ENCODE measurements at places on chromosomes 11 and 22.

DNA sequence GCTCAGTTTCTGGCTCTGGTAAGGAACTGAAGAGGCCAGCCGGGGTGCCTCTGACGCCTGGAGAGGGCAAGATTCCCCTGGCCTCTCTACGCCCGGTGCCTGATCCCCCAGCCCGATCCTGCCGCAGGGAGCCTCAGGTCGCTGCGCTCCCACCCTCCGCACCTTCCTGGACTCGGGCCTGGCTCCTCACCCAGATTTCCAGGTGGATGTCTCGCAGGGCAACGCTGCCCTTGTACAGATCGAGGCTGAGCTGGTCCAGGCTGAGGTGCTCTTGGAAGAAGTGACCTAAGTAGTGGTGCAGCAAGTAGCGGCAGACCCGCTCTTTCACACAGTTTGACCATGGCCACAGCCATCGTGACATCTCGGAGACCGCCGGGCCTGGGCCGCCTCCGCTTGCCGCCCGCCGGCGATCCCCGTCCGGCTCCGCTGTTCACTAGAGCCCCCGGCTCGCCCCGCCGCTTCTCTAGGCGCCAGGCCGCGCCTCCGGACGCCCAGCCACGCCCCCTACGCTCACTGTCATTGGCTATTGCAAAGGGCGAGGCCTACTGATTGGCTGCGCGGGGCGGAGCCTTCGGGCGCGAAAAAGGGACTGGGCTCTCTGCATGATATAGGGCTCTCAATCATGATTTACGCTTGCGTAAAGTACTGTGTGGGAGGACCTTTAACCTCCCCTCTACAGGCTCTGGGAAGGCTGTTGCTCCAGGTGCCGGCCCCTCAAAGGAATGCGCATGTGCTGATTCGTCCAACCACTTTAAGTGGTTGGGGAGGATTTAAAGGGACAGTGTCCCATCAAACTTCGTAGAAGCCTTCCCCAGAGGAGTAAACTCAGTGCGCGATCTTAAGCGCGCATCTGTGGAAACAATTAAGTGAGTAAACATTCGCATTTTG, at the start of gene ATG2A:
ATG2A (minus strand) TSS at position 435 of the 888 bp plus-strand sequence; CDS start at position 361, 74 bp downstream.
- no peaks in the 10 kb centered on the region for H3K27me3 ChIP-seq
- DNase-seq = peak; percentile 99
- H3K27ac ChIP-seq = peak within 1 kb of the TSS; percentile 85
- H3K4me3 ChIP-seq = peak within 1 kb of the TSS; percentile 88

DNA sequence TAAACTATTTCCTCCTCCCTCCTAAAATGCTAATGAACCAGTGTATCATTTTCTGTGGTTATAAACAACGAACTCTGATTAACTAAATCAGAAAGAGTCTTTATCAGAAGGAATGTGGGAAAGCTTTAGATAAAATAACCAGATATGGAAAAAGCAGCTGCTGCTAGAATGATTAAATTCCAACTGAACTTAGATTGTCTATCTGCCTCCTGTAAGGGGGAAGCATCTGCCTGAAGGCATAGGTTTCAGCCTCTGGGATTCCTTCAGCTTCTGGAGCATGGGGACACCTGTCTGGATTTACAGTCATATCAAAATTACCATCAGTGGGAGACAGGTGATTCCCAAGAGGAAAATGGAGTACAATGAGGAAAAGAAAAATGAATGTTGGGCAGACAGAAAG, 1095.5 kb upstream of the CCDC90B start:
- no peak overlapping the region for H3K4me3 ChIP-seq
- no peaks in the 10 kb centered on the region for H3K27me3 ChIP-seq
- no peak for DNase-seq

DNA sequence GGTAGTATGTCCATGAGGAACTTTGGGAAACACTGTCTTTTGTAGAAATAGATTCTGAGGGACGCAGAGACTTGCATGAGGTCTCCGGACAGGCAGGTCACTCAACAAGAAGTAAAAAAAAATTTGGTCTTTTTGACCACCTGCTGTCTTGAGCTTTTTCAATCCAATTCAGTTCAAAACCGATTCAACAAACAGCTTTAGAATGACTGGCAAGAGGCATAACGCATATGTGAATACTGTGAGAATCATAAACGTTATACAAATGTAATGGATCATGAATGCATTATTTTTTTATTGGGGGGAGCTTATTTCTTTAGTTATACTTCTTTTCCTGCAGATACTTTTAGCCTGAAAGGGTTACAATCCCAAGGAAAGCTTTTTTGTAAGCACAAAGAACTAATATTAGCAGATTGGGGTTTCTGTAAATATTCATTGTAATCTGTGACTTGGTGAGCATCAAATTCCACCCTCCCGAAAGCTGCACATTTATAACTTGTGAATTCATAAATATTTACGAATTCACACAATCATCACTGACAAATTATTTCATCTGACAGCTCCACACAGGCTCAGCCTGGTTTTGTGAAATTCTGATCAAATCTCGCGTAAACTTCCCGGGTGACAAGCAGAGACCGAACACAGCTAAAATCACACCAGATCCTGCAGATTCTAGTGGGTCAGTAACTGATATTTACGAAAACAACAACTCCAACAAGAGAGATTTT, 507.7 kb downstream of the MN1 start:
- no peak overlapping the region for H3K27ac ChIP-seq
- H3K27me3 ChIP-seq = peaks cover 44% of the 10 kb centered on the region
- no peaks in the 10 kb centered on the region for H3K4me1 ChIP-seq
- no peak overlapping the region for H3K4me3 ChIP-seq

GRCh38 chr11:26021017-26021416, 310.9 kb upstream of the ANO3 start:
- H3K27ac ChIP-seq = no peak overlapping the region
- DNase-seq = no peak
- H3K27me3 ChIP-seq = no peaks in the 10 kb centered on the region
- H3K36me3 ChIP-seq = no peaks in the 10 kb centered on the region
- no peak overlapping the region for H3K4me3 ChIP-seq

GRCh38 chr11:132639986-132640385, 892.3 kb downstream of the OPCML start:
- no peak for DNase-seq
- H3K27me3 ChIP-seq = no peaks in the 10 kb centered on the region
- H3K27ac ChIP-seq = no peak overlapping the region
- H3K4me1 ChIP-seq = peaks cover 8% of the 10 kb centered on the region

DNA sequence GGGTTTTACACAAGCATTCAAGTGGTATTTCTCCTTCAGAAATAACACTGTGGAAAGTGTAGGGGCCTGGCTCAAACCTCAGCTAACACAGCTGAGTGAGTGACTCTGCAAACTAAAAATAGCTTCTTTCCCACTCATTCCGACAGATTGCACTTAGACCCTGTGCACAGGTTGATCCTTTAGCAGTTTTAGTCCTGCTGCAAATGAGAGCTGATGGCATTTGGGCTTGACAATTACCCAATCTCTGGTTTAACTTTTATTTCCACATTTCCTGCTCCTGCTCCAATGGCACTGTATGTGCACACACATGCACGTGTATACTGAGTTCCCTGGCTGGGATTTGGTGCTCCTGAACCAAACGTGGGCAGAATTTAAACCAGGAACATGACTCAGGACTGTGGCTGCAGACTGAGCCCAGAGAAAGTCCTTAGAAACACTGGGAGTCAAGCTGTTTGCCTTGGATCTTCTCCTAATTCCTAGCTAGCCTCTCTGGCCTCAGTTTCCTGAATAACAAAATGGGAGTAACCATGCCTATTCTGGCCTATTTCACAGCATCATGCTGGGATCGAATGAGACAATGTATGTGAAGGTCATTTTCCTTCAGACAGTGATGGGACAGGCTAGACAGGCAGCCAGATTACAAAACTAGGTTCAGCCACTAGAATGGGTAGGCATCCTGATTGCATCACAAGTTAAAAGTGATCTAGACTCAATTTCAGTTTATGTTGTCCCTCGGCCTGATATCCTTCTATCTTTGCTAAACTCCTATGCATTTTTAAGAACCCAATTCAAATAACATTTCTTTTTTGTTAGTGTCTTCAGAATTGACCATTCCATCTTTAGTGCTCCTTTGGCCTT, 58.2 kb downstream of the SERGEF start:
- no peak overlapping the region for H3K27ac ChIP-seq
- no peak overlapping the region for H3K4me3 ChIP-seq
- H3K36me3 ChIP-seq = peaks cover 36% of the 10 kb centered on the region
- DNase-seq = no peak
- H3K4me1 ChIP-seq = no peaks in the 10 kb centered on the region
- H3K27me3 ChIP-seq = no peaks in the 10 kb centered on the region

GRCh38 chr11:123443851-123444623, 14.0 kb downstream of the GRAMD1B start:
- H3K27me3 ChIP-seq = no peaks in the 10 kb centered on the region
- H3K27ac ChIP-seq = no peak overlapping the region
- no peak for DNase-seq
- peaks cover 9% of the 10 kb centered on the region for H3K36me3 ChIP-seq
- H3K4me3 ChIP-seq = no peak overlapping the region
- H3K4me1 ChIP-seq = peaks cover 23% of the 10 kb centered on the region

DNA sequence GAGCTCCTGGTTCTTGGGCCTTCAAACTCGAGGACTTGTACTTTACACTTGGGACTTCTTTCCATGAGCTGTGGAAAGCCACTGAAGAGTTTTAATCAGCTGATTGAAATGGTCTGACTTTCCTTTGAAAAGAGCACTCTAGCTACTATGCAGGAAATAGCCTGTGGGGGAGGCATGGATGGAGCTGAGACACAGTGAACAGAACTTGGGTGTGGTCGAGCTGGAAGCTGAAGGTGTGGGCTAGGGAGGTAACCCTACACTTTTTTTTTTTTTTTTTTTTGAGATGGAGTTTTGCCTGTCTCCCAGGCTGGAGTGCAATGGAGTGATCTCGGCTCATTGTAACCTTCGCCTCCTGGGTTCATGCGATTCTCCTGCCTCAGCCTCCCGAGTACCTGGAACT, 17.5 kb upstream of the CAPRIN1 start:
- H3K4me1 ChIP-seq = no peaks in the 10 kb centered on the region
- H3K27ac ChIP-seq = no peak overlapping the region
- H3K27me3 ChIP-seq = peaks cover 2% of the 10 kb centered on the region
- DNase-seq = no peak

DNA sequence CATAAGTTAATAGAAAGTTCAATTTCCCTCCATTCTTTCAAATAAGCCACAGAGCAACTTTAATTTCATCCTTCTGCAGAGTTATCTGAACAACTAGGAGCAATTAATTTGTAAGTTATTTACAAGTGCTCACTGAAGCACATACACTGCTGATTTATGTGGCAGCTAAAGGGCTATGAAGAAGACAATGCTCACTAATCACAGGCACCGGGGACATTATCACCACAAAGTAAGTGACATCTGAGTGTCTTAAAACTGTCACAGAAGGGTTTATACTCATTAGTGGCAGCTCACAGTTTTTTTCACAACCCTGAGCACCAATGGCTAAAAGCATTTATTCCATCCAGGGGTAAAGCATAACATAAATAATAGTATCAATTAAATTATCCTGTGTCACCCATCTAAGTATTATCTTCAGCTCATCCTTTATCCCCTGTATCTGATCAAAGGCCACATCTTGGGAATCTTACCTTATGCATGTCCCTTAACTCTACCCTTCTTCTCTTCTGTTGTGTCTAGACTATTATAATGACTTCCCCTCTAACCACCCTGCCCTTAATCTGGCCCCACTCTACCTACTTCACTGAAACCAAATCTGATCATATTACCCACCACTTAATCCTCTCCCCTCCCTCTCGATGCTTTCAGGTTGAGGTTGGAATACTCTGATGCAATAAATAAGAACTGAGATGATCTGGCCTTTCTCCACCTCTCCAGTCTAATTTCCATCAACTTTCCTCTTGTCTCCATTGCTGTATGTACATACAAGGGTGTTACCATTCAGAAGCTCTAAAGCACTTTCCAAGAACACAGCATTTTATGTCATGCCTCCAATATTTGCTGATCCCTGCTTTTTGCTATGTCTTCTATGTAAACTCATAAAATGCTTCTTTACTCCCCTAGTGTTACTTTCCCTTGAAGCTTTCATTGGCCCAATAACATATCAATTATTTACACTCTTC, 252.7 kb downstream of the CASP12 start:
- no peak overlapping the region for H3K4me3 ChIP-seq
- H3K4me1 ChIP-seq = peaks cover 27% of the 10 kb centered on the region
- no peak for DNase-seq
- peaks cover 10% of the 10 kb centered on the region for H3K36me3 ChIP-seq
- H3K27me3 ChIP-seq = no peaks in the 10 kb centered on the region

GRCh38 chr22:26743149-26743548, 85.8 kb downstream of the MIAT start:
- no peaks in the 10 kb centered on the region for H3K4me1 ChIP-seq
- no peaks in the 10 kb centered on the region for H3K36me3 ChIP-seq
- no peak overlapping the region for H3K4me3 ChIP-seq

DNA sequence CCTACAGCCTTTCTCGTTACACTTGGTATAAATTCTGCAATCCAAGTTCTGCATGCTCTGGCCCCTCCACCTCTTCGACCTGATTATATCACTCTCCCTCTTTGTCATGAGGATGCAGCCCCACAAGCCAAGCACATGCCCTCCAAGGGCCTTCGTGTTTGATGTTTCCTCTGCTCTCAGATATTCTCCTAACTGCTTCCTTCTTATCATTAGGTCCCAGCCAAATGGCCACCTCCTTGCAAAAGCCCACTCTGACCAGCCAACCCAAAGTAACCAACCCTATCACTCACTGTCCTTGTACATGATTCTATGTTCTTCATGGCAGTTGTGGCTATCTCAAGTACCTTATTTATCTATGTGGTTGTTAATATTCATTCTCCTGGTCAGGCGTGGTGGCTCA, 38.3 kb upstream of the LRRC55 start:
- H3K4me1 ChIP-seq = no peaks in the 10 kb centered on the region
- H3K36me3 ChIP-seq = no peaks in the 10 kb centered on the region
- no peak overlapping the region for H3K4me3 ChIP-seq
- H3K27me3 ChIP-seq = peaks cover 24% of the 10 kb centered on the region

GRCh38 chr11:128450882-128451651, 136.3 kb downstream of the ETS1 start:
- no peak overlapping the region for H3K4me3 ChIP-seq
- DNase-seq = no peak
- peaks cover 43% of the 10 kb centered on the region for H3K36me3 ChIP-seq
- no peaks in the 10 kb centered on the region for H3K27me3 ChIP-seq

GRCh38 chr11:70743941-70744351, 345.6 kb downstream of the CTTN start:
- DNase-seq = no peak
- H3K27me3 ChIP-seq = peaks cover 24% of the 10 kb centered on the region
- H3K4me1 ChIP-seq = peaks cover 2% of the 10 kb centered on the region
- H3K27ac ChIP-seq = no peak overlapping the region
- H3K4me3 ChIP-seq = no peak overlapping the region

GRCh38 chr11:102468616-102469195, 16.1 kb upstream of the TMEM123 start:
- DNase-seq = no peak
- H3K4me3 ChIP-seq = no peak overlapping the region
- H3K36me3 ChIP-seq = peaks cover 5% of the 10 kb centered on the region
- H3K27ac ChIP-seq = peak overlapping the region; percentile 31
- peaks cover 91% of the 10 kb centered on the region for H3K4me1 ChIP-seq
- no peaks in the 10 kb centered on the region for H3K27me3 ChIP-seq

GRCh38 chr11:118274186-118274585, 10.1 kb upstream of the MPZL2 start:
- no peaks in the 10 kb centered on the region for H3K36me3 ChIP-seq
- peaks cover 29% of the 10 kb centered on the region for H3K4me1 ChIP-seq
- no peaks in the 10 kb centered on the region for H3K27me3 ChIP-seq
- no peak overlapping the region for H3K4me3 ChIP-seq

GRCh38 chr11:67278939-67279588, 10.0 kb upstream of the ANKRD13D start:
- H3K27me3 ChIP-seq = no peaks in the 10 kb centered on the region
- peaks cover 41% of the 10 kb centered on the region for H3K4me1 ChIP-seq
- no peak for DNase-seq

- H3K4me1 ChIP-seq = peaks cover 7% of the 10 kb centered on the region
- DNase-seq = no peak
- H3K27ac ChIP-seq = no peak overlapping the region
- H3K27me3 ChIP-seq = peaks cover 3% of the 10 kb centered on the region
- H3K36me3 ChIP-seq = peaks cover 6% of the 10 kb centered on the region
- no peak overlapping the region for H3K4me3 ChIP-seq
Measured at GRCh38 chr11:45886816-45887520, 1.5 kb downstream of the MAPK8IP1 start.

Measured in activated naive CD8-positive, alpha-beta T cell treated with anti-CD3 and anti-CD28 coated beads for 36 hours (primary cell).